AG10803 (cell line): ENCODE measurements at places on chromosomes 1 and 21.
A peak's percentile ranks its signal among the peaks of the same experiment; 100 is the strongest.

GRCh38 chr1:84720221-84720780 is 30.0 kb upstream of the SSX2IP start:
- no peak for DNase-seq

- peak; percentile 36 for DNase-seq
Observed at GRCh38 chr1:209190591-209191261, 392.8 kb upstream of the CAMK1G start.

DNA sequence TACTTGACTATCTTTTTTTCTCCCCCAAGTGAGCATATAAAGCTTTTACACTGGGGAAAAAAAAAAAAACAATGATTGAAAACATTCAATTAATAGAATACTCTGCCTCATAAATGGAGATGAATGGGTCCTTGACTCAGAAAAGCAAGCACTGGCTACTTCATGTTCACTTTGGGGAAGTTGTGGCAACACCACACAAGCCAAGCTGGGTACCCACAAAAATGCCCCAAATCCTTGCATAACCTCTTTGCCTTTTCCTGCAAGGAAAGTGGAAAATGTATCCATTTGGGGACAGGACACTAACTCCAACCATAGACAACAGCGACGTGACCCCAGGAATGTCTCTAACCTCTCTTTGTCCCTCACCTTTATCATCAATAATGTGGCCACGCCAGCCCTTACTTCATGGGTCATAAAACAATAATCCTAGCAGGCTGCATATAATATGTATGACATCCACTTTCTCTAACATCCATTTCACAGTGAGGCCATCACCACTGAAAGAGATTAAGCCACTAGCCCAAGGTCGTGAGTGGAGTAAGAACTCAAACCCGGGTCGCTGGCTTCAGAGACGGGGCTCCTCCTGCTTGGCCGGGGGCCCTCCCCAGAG is 2.3 kb downstream of the ECE1 start:
- DNase-seq, result no peak

DNA sequence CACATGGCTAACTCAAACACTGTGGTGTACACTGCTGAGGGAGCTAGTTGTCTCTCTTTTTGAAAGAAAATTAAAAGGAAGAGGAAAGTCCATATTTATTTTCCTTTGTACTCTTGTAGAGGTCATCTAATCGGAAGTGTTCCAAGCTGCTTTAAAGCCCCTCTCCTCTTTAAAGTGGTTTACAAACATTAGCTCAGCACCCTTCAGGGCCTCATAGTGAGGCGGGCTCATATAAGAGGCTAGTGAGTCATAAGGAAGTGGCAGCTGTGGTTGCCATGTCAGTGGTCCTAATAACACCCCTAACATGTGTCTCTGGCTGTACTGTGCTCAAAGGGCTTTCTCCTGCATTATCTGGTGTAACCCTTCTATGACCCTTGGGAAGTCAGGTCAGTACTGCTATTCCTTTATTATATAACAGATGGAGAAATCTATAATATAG is 104.4 kb upstream of the SERBP1 start:
- DNase-seq, result peak; percentile 21

DNA sequence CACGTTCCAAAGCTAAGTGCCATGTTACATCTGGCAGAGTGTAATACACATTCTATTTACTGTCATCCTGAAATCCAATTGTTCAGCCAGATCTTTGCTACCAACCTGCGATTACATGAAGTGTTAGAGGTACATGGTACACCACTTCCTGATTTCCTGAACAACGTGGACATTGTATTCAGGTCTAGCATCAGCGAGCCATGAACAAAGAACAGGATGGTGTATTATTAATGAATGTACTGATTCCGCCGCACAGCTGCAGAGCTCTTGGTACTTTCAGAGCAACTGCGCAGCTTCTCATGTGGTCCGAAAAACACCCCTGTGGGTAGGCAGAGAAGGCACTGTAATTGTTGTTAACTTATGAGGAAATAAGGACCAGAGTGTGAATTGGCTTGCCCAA is 511.4 kb downstream of the AJAP1 start:
- DNase-seq, result no peak

- no peak for DNase-seq
Observed at GRCh38 chr1:94068999-94069918, 51.7 kb downstream of the ABCA4 start.

- no peak for DNase-seq
Observed at GRCh38 chr1:21517161-21517589, 8.0 kb downstream of the ALPL start.

GRCh38 chr1:100614570-100614969 is 76.6 kb downstream of the GPR88 start:
- no peak for DNase-seq

GRCh38 chr21:27480841-27481261 is 514.0 kb upstream of the ADAMTS5 start:
- DNase-seq, result peak; percentile 88

DNA sequence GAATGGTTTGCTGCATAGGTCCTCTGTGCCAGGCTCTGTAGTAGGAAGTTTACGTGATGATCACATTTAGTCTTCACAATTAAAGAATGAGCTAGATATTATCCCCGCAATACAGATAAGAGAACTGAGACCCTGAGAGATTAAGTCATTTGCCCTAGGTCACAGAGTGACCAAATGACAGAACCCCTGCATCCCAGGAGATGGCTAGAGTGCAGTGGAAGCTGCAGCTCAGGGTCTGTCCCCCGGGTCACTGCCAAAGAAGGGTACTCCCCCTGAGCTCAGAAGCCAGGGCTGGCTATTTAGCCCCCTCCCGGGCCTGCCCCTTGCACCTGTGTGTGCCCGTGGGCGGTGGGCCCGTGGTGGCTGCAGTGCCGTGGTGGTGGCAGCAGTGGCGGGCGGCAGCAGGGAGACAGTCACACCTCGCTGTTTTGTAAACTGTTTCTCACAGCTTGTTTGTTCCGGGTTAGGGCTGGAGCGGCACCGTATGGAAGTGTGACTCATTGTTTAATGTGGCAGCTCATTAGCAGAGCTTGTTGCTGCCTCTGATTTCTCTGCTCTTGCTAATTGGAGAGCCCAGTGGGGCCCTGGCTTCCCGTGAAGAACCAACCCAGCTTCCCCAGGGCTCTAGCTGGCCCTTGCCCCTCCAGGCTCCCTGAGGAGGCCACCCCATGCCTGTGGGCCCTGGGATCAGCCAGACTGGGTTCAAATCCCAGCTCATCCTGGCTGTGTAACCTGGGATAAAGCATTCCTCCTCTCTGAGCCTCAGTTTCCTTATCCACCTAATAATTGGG is 19.3 kb upstream of the FOXO6 start:
- peak; percentile 16 for DNase-seq

- no peak for DNase-seq
Observed at GRCh38 chr1:214532070-214532469, 19.3 kb downstream of the PTPN14 start.

DNA sequence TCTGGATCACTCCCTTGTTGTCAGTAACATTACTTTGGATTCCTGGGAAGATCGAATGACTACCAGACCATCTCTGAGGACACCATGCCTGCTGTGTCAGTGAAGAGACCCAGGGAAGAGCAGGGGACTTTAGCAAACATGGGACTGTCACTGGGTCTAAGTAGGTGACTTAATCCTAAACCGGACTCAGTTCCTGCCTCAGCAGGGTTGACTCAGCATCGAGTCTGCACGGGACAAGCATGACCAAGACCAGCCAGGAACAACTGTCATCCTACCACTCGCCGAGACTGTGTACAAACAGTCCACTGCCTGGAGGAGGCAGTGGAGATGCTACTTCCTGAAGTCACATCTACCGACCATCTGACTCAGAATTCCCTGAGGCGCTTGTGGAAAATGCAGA is 53.2 kb upstream of the RAB4A start:
- peak; percentile 24 for DNase-seq

DNA sequence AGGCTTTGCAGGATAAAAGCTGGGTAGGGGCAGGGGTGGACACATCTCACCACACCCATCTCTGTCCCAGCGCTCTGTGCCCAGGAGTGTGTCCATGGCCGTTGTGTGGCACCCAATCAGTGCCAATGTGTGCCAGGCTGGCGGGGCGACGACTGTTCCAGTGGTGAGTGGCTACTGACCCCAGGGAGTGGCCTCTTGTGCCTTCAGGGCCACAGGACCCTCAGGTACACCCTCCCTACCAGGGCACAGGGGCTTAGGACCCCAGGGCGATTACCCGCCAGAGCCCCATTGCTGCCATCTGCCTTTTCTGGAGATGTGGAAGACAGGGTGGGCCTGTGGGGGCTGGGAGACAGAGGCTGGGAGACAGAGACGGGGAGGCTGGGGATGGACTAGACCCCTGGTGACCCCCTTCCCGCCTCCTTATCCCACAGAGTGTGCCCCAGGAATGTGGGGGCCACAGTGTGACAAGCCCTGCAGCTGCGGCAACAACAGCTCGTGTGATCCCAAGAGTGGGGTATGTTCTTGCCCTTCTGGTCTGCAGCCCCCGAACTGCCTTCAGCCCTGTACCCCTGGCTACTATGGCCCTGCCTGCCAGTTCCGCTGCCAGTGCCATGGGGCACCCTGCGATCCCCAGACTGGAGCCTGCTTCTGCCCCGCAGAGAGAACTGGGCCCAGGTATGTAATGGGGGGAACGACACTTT is 12.8 kb downstream of the PEAR1 start:
- DNase-seq, result no peak

DNA sequence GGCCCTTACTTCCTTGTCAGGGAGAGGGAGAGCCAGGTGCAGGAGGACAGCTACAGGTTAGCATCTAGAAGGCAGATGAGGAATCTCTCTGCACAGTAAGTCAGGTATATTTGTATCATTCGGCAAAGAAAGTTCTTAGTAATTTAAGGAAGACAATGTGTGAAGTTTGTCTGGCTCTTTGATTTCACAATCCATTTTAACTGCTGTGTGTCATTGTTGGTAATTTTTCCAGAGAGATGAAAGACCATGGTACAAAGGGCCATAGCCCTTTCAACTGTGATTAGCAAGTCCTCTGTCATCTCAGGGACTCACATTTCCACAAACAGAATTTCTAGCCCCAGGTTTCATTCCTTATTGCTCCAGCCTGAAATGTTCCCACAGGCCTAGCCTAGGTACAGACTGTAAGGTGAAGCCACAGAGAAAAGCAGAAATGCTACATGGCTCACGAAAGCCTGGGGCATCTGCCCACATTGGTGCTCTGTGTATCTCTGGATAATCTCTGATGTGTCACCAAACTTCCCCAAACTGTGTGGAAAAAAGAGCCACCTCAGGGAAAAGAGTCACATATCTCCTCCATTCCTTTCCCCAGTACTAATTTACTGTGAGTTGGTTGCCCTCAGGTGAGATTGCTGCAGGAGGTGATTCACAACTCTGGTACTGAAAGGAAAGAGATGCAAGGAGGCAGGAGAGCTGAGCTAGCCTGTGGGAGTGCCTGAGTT is 70.6 kb downstream of the SYT6 start:
- no peak for DNase-seq

DNA sequence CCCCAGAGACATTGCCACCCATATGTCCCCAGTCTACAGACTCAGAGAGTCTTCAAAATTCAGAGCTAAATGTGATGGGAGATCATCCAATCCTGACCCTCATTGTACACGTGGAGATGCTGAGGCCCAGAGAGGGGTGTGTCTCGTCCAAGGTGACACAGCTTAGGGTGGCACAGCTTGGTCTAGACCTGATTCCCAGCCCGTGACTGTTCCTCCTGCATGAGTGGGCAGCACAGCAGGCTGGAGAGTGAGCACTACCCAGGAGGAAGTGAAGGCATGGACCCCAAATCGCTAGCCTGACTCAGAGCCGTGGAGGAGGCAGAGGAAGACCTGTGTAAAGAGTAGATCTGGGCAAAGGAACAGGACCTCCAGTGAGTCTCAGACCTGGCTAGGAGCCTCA is 16.4 kb downstream of the S100A7 start:
- no peak for DNase-seq

GRCh38 chr1:100556925-100557605 is 19.1 kb downstream of the GPR88 start:
- no peak for DNase-seq

GRCh38 chr1:172278478-172278877 is 142.0 kb upstream of the C1orf105 start:
- peak; percentile 82 for DNase-seq

DNA sequence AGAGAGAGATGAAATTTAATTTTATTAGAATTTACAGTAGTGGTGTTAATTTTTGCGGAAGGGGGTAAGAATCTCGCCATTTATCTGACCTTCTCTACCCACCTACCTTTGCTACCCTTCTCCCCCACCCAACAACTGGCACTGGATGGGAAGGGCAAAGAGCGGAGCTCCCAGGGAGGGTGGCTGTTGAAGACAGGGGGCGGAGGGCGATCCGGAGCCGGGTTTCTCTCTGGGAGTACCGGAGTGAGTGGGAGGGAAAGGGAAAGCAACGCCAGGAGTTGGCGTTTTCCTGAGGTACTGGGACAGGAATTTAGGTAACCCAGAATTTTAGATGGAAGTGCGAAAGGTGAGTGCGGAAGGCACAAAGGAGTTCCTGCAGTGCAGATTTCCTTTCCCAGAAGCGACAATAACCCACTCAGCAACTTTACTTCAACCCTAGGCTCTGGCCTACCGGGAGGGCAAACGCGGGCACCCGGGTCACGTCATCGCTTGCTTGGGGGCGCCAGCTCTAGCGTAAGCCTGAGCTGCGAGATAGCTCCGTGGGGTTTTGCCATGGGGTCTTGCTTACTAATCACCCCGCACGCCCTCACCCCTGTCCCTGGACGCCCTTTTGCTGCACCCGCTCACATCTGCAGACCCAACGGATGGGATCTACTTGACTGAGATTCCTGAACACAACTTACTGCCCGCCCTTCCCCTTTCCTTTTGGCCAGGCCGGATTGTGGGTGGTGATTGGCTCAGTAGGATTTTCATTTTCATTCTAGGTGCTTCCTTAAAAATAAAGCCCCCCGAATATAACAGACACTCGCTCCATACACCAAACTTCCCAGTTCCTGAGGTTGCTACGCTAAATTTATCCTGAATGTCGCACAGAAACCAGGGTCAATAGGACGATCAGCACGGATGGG is 413.0 kb upstream of the ESRRG start:
- no peak for DNase-seq

- peak; percentile 2 for DNase-seq
Observed at GRCh38 chr1:186884251-186884650, 55.5 kb downstream of the PLA2G4A start.

GRCh38 chr1:205569411-205570172 is 62.2 kb downstream of the ELK4 start:
- no peak for DNase-seq

DNA sequence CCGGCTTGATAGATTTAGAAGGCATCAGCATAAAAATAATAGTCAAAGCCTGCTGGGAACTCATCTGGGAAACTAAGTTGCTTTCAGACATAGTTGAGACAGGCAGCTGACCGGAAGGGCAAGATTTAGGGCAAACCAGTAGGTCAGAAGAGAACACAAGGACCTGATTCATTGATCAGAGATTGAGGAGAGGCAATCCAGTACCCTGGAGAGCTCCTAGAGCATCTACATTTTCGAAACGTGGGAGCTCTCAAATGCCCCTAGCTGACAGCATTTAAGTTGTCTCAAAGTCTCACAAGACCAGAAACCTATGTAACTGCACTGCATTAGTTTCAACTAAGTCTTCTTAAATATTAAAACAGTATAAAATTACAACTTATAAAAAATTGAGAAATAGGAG is 22.9 kb upstream of the MTF2 start:
- DNase-seq, result peak; percentile 10

DNA sequence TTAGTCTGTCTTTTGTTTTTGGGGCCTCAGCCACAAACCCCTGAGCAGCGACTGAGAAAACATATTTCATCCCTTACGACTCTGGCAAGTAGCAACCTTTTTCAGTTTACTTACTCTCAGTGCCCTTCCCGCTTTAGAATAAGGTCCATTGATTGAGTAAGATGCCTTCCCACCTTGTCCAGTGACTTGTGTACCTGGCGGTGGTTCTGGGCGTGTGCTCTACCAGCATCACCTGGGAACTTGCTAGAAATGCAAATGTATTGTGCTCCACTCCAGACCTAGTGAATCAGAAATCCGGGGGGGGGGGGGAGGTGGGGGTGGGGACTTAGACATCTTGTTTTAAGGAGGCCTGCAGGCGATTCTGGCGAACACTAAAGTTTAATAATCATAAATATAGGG is 72.1 kb downstream of the S1PR1 start:
- DNase-seq, result no peak
